HCT116 (cell line): ENCODE measurements at places on chromosomes 2 and 18.

GRCh38 chr2:196409376-196409775, 230.1 kb upstream of the CCDC150 start:
- no peaks in the 10 kb centered on the region for H3K4me1 ChIP-seq
- no peak overlapping the region for H3K4me3 ChIP-seq
- no peak overlapping the region for H3K27ac ChIP-seq

DNA sequence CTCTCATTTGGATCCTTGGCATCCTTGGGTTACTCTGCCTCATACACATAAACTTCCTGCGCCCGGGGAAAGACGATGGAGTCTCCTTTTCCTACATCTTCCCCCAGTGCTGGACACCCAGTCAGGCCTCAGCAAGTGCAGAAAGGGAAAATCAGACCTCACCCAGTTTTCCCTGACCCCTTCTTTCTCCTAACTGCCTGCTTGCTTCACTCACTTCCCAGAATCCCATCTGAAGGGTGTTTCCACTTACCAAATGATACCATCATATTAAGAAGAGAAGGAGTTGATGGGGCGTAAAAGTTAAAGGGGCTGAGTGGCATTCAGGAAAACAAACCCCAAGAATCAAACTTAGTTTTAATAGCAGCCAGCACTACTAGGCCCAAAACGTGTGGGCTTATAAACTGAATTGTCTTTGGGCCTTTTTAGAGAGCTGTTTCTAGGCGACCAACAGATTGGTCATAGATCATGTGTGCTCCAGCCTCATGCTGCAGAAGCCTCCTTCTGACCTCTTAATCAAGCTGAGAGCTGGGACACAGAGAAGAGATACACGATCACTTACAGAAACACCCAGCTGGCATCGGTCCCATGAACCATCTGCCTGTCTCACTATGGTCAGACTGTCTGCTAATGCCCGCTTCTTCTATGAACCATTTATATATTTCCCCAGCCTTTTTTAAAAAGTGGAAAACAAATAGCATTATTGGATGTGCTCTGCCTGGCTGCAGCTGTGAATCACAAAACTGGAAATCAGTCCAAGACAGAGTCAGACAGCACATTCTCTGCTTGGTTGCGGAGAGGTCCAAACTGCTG, 165.7 kb upstream of the SLC14A2 start:
- H3K27me3 ChIP-seq = no peaks in the 10 kb centered on the region
- DNase-seq = no peak
- no peaks in the 10 kb centered on the region for H3K36me3 ChIP-seq
- no peak overlapping the region for H3K4me3 ChIP-seq

- H3K27me3 ChIP-seq = no peaks in the 10 kb centered on the region
- no peaks in the 10 kb centered on the region for H3K36me3 ChIP-seq
- H3K4me1 ChIP-seq = peaks cover 8% of the 10 kb centered on the region
Measured at GRCh38 chr18:62715436-62715758, at the start of gene PHLPP1. Gene PHLPP1, plus strand, starts transcription at chr18:62715541. Its CDS starts 143 bp downstream, at chr18:62715684.

GRCh38 chr2:106358081-106358480, 110.1 kb downstream of the RGPD3 start:
- H3K27me3 ChIP-seq = 0 out of 2 replicates have a peak, but pooled peaks cover 3% of the 10 kb centered on the region
- H3K4me1 ChIP-seq = no peaks in the 10 kb centered on the region
- DNase-seq = no peak

DNA sequence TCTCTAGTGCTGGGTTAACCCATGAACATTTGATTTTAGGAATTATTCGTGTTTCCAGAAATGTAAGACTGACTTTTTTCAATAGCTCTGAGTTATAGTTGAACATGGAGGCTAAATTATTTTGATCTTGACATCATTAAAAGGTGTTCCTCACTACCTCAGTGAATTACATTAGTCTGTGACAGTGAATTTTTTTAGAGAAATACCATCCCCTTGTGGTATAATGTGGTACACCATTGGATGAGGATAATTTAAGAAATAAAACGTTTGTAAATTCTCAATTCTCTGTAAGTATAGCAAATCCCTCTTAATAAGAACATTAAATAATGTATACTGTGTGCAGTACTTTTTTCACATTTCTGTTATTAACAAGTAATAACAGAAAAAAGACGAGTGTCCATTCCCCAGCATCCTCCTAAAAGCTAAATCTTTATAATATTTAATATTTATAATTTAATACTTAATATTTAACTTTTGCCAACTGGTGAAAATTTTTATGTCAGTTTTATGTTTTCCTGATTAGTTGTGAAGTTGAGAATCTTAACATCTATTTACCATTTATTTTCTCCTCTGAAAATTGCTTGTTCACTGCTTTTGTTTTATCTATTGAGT, 70.3 kb upstream of the CWC22 start:
- H3K4me3 ChIP-seq = no peak overlapping the region
- H3K36me3 ChIP-seq = no peaks in the 10 kb centered on the region
- no peak overlapping the region for H3K27ac ChIP-seq
- peak; percentile 15 for DNase-seq
- H3K27me3 ChIP-seq = no peaks in the 10 kb centered on the region

- no peaks in the 10 kb centered on the region for H3K36me3 ChIP-seq
- H3K27me3 ChIP-seq = no peaks in the 10 kb centered on the region
- no peak overlapping the region for H3K27ac ChIP-seq
- no peak for DNase-seq
- H3K4me1 ChIP-seq = no peaks in the 10 kb centered on the region
Measured at GRCh38 chr2:8981876-8982275, 21.6 kb downstream of the MBOAT2 start.

- no peaks in the 10 kb centered on the region for H3K4me1 ChIP-seq
- H3K36me3 ChIP-seq = no peaks in the 10 kb centered on the region
- no peak overlapping the region for H3K27ac ChIP-seq
- H3K4me3 ChIP-seq = no peak overlapping the region
- H3K27me3 ChIP-seq = no peaks in the 10 kb centered on the region
Measured at GRCh38 chr2:8344144-8345097, 337.4 kb upstream of the ID2 start.

DNA sequence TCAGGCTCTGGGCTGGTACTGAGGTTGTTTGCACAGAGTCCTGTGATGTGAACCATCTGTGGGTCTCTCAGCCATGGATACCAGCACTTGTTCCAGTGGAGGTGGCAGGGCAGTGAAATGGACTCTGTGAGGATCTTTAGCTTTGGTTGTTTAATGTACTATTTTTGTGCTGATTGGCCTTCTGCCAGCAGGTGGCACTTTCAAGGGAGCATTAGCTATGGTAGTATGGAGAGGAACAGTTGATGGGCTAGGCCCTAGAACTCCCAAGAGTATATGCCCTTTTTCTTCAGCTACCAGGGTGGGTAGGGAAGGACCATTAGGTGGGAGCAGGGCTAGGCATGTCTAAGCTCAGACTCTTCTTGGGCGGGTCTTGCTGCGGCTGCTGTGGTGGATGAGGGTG, 257.0 kb upstream of the GYPC start:
- no peaks in the 10 kb centered on the region for H3K4me1 ChIP-seq
- H3K36me3 ChIP-seq = no peaks in the 10 kb centered on the region
- no peak for DNase-seq
- no peak overlapping the region for H3K4me3 ChIP-seq

DNA sequence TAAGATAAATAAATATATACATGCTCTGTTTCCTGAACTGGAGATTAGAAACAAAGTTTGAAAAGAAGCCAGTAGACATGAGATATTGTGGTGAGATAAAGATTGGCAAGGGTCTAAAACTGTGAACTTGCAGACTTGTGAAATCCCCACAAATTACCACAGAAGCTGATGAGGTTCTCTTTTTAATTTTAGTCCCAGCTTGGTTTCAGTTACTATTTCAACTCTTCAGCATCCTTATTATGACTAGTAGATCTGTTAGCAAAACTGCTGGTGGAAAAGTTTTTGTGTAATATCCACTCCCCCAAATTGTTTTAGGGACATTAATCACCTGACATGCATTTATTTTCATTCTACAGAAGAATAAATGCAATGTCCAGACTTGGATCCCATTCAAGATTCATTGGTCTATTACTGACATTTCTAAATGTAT, 20.8 kb downstream of the RASGRP3 start:
- no peak overlapping the region for H3K27ac ChIP-seq
- no peak for DNase-seq
- H3K4me3 ChIP-seq = no peak overlapping the region
- H3K36me3 ChIP-seq = no peaks in the 10 kb centered on the region
- H3K4me1 ChIP-seq = no peaks in the 10 kb centered on the region

DNA sequence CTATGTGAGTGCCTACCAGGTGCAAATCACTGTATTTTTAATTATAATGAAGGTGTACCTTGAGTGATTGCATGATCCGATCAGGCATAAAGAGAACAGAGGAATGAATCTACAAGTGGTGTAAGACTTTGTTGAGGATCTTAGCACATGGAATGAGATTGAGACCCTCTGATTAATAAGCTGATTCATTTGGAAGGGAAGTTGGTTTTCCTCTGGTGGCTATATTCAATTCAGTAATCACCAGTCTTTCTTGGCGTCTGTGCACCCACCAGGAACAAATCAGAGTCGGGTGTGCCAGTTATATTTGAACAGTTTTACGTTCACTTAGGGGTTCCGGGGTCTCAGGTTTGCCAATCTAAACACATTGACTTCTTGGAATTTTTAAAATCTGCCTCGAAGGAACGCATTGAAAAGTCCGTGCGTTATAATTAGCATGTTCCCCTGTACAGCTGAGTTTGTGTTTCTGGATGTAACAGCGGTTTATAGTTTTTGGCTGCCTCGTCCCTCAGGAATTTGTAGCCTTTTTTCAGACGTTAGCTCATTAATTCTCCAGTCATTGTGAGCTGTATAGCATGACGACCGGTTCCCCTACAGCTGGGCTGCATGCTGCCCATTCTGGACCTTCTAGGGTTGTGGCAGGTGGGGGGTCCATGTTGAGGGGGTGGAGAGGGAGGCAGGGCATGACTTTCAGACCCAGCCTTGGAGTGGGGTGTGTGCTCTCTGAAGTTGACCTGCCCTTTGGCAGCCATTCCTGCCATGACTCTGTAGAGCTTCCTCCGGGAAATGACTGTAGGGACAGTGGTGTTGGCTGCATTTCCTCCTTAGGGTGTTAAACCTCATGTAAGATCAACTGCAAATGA, 20.3 kb downstream of the MYO1B start:
- no peaks in the 10 kb centered on the region for H3K4me1 ChIP-seq
- no peak for DNase-seq
- no peaks in the 10 kb centered on the region for H3K36me3 ChIP-seq
- H3K4me3 ChIP-seq = no peak overlapping the region
- H3K27ac ChIP-seq = no peak overlapping the region
- H3K27me3 ChIP-seq = no peaks in the 10 kb centered on the region

- H3K27me3 ChIP-seq = no peaks in the 10 kb centered on the region
- no peaks in the 10 kb centered on the region for H3K36me3 ChIP-seq
- no peaks in the 10 kb centered on the region for H3K4me1 ChIP-seq
- H3K4me3 ChIP-seq = no peak overlapping the region
- H3K27ac ChIP-seq = no peak overlapping the region
Measured at GRCh38 chr18:30945761-30946160, 96.8 kb downstream of the DSC3 start.

DNA sequence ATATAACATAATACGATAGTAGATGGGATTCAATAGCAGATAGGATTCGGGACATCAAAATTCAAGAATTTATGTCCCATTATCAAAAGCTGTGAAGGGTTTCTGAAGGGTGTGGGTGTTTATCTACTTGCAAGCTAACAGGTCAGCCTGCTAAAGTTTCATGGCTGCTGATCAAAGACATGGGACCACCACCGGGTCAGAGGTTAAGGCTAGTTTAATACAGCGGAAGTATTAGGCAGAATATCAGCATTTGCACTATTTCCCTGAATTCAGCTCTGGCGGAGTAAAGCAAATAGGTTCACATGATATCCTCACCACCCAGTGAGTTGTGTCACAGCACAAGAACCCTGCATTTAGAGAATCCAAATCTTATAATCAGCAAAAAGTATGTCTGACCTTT, 82.5 kb downstream of the DSEL start:
- no peak overlapping the region for H3K27ac ChIP-seq
- no peaks in the 10 kb centered on the region for H3K36me3 ChIP-seq
- no peak overlapping the region for H3K4me3 ChIP-seq
- no peaks in the 10 kb centered on the region for H3K27me3 ChIP-seq
- H3K4me1 ChIP-seq = no peaks in the 10 kb centered on the region
- no peak for DNase-seq

DNA sequence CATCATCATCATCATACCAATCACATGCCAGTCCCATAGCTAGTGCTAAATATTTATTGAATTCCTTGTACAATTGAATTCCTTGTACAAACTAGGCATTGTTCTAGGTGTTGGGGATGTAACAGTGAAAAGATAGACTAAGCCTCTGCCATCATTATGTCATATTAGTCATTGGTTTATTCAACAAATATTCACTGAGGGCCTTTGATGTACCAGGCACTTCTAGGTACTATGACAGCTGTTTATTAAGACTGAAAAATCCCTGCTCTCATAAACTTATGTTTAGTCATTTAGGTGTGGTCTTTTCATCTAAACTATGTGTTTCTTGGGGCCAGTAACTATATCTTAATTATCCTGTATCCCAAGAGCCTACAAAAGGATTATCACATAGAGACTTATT, 412.3 kb upstream of the ETAA1 start:
- H3K4me1 ChIP-seq = no peaks in the 10 kb centered on the region
- H3K36me3 ChIP-seq = no peaks in the 10 kb centered on the region
- H3K27ac ChIP-seq = no peak overlapping the region
- no peaks in the 10 kb centered on the region for H3K27me3 ChIP-seq
- H3K4me3 ChIP-seq = no peak overlapping the region

- no peaks in the 10 kb centered on the region for H3K36me3 ChIP-seq
- H3K27me3 ChIP-seq = peaks cover 50% of the 10 kb centered on the region
- no peaks in the 10 kb centered on the region for H3K4me1 ChIP-seq
- H3K27ac ChIP-seq = no peak overlapping the region
Measured at GRCh38 chr2:31525876-31526275, 54.9 kb downstream of the SRD5A2 start.

DNA sequence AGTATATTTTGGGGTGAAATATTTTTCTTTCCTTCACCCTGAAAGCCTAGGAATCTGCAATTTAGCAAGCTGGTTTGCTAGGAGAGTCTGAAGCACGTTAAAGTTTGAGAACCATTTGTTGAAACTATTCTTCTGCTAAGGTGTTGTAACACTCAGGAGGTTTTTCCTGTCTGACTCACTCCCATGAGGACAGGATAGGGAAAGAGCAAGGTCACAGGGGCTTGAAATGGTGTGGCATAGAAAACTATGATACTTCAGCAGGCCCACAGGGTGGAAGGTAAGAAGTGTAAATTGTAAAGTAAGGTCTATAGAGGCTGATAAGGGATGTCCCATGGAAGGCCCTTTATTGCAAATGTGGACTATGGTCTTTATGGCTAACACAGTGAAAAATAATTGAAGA, 177.7 kb upstream of the ZC3H15 start:
- no peak overlapping the region for H3K27ac ChIP-seq
- H3K4me1 ChIP-seq = no peaks in the 10 kb centered on the region
- no peaks in the 10 kb centered on the region for H3K36me3 ChIP-seq
- no peak for DNase-seq

GRCh38 chr18:7857562-7857961, 290.4 kb downstream of the PTPRM start:
- H3K27me3 ChIP-seq = no peaks in the 10 kb centered on the region
- H3K27ac ChIP-seq = no peak overlapping the region
- no peaks in the 10 kb centered on the region for H3K36me3 ChIP-seq
- H3K4me3 ChIP-seq = no peak overlapping the region
